Articular chondrocyte of knee joint (primary cell): ENCODE measurements at places on chromosomes 1 and 21. TPM values are rescaled to one million over a fixed set of nuclear protein-coding genes. Genes with fewer than 3 reads are reported as not detected.

MATN1 gene
- 0.11 TPM in 1 of 2 replicates, not detected in the other for total RNA-seq

KCND3 gene
- total RNA-seq = 4.4 and 11.8 TPM in 2 replicates

GPR37L1 gene
- under 0.01 TPM in 1 of 2 replicates, not detected in the other for total RNA-seq

TMEM35B gene
- total RNA-seq = 38.0 and 43.1 TPM in 2 replicates

CFAP126 gene
- not detected in 2 replicates for total RNA-seq

SFN gene
- total RNA-seq = 0.54 and 0.78 TPM in 2 replicates

FAAH gene
- 3.1 and 3.7 TPM in 2 replicates for total RNA-seq

CA14 gene
- not detected in 2 replicates for total RNA-seq

NCSTN gene
- total RNA-seq = 116 and 123 TPM in 2 replicates

SPSB1 gene
- total RNA-seq = 20.0 and 31.4 TPM in 2 replicates

MIXL1 gene
- total RNA-seq = not detected in 2 replicates

PCSK9 gene
- total RNA-seq = 0.26 and 0.86 TPM in 2 replicates

FCGR1A gene
- total RNA-seq = not detected in 2 replicates

VWA5B1 gene
- total RNA-seq = not detected in 2 replicates

ADORA3 gene
- total RNA-seq = not detected in 2 replicates

PCBP3 gene
- total RNA-seq = 3.5 and 5.8 TPM in 2 replicates

SH3BP5L gene
- total RNA-seq = 25.5 and 26.4 TPM in 2 replicates

F13B gene
- not detected in 2 replicates for total RNA-seq

LCE1F gene
- not detected in 2 replicates for total RNA-seq

GNAT2 gene
- 0.13 and 0.22 TPM in 2 replicates for total RNA-seq

MYBPHL gene
- not detected in 2 replicates for total RNA-seq

FAM131C gene
- 0.26 TPM in 1 of 2 replicates, not detected in the other for total RNA-seq

YBX1 gene
- 669 and 745 TPM in 2 replicates for total RNA-seq

PLEKHA6 gene
- total RNA-seq = 0.39 and 1.6 TPM in 2 replicates

PKP1 gene
- 0.54 and 0.65 TPM in 2 replicates for total RNA-seq

ZNF496 gene
- total RNA-seq = 18.4 and 21.8 TPM in 2 replicates

AADACL3 gene
- total RNA-seq = not detected in 2 replicates

CD1B gene
- total RNA-seq = not detected in 2 replicates

SESN2 gene
- 18.7 and 22.4 TPM in 2 replicates for total RNA-seq

IL24 gene
- total RNA-seq = not detected in 2 replicates

ANGPTL1 gene
- 10.1 and 14.5 TPM in 2 replicates for total RNA-seq

TIE1 gene
- 1.3 and 1.6 TPM in 2 replicates for total RNA-seq

TSPEAR gene
- total RNA-seq = not detected in 2 replicates

GIPC2 gene
- total RNA-seq = 0.13 and 0.22 TPM in 2 replicates

TP73 gene
- total RNA-seq = 0.22 TPM in 1 of 2 replicates, not detected in the other

AMY1B gene
- total RNA-seq = not detected in 2 replicates

CELA2B gene
- total RNA-seq = not detected in 2 replicates

LRRC8C gene
- total RNA-seq = 4.8 and 5.1 TPM in 2 replicates

CASZ1 gene
- 0.43 and 1.7 TPM in 2 replicates for total RNA-seq

ADGRB2 gene
- total RNA-seq = 4.4 and 7.0 TPM in 2 replicates

PTPRC gene
- total RNA-seq = under 0.01 TPM in 1 of 2 replicates, not detected in the other

TMPRSS3 gene
- not detected in 2 replicates for total RNA-seq

CLIC6 gene
- 10.9 and 22.7 TPM in 2 replicates for total RNA-seq

SLFNL1 gene
- total RNA-seq = 0.43 and 0.65 TPM in 2 replicates

TRIM17 gene
- 0.13 TPM in 1 of 2 replicates, not detected in the other for total RNA-seq

GNG4 gene
- 0.11 TPM in 1 of 2 replicates, not detected in the other for total RNA-seq

FUBP1 gene
- 107 and 115 TPM in 2 replicates for total RNA-seq

LAMTOR2 gene
- 35.1 and 35.9 TPM in 2 replicates for total RNA-seq

PRKAA2 gene
- total RNA-seq = 1.6 and 2.5 TPM in 2 replicates

HDGF gene
- 131 and 139 TPM in 2 replicates for total RNA-seq

TMEM51 gene
- 0.78 and 1.8 TPM in 2 replicates for total RNA-seq
